ENCODE measurements at places on chromosomes 5 and 9.

DNA sequence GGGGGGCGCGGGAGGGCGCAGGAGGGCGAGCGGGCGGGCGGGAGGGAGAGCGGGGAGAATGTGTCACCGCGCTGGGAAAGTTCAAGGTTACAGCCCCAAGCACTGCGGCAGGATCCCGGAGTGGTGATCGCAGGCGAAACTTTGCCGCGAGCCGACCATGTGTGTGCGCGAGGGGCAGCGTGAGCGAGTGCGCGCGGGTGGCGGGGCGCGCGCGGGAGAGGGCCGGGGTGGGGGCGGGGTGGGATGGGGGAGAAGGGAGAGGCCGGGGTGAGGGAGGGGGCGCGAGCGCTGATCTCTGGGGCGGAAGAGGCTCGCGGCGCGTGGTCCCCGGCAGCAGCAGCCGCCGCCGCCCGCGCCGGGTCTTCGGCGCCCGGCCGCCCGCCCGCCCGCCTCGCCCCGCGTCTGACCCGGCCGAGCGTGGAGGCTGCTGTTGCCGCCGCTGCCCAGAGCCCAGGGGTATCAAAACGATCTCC is at the start of gene NFIB:
Gene NFIB, minus strand, starts transcription at position 191 of the 473 bp plus-strand sequence. CDS start 630 bp downstream, outside the sequence.
- no peak for ATAC-seq

DNA sequence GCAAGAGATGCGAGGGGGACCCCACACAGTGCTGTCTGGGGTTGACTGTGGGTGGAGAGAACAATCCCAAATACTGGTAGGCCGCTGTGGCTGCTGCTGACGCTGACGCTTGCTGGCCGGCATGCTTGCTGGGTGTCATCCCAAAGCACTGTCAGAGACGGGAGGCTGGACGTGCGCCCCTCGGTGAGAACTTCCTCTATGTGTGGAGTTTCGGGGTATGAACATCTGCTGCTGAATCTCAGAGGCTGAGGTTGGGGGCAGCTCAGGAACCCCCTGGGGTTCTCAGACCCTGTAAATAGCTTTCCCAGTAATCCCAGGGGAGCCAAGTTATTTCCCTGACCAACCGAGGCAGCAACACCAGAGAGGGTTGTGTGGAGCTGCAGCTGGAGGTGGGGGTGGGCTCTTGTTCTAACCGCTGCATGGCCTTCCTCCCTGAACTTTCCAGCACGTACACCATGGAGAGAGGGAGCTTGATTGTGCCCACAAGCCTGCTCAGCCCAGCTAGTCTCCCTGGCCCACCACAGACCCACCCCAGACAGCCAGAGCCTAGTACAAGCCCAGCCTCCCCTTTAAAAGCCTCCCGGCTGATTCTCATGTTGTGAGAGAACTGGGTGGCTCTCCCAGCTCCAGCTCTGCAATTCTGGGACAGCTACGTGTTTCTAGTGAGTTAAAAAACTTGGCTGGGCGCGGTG is 21.8 kb upstream of the SLC12A7 start:
- ATAC-seq, result no peak

DNA sequence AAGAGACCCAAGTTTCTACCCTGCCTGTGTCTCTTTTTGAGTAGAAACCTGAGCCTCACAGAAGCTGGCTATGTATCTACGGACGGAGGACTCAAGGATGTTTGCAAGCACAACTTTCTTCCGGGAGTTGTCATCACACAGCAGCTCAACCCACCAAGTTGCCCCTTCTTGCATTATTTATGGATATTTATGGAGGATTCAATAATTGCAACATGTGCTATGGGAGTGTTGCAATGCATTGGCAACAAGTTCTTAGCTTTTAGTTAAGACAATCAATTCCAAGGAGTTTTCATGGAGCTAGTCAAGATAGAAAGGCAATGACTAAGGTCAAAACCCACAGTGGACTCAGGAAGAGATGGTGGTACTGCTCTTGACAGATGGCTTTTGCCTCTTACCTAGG is 336.9 kb downstream of the ENC1 start:
- no peak for ATAC-seq

GRCh38 chr5:7377761-7378160 is 18.2 kb upstream of the ADCY2 start:
- ATAC-seq, result no peak

DNA sequence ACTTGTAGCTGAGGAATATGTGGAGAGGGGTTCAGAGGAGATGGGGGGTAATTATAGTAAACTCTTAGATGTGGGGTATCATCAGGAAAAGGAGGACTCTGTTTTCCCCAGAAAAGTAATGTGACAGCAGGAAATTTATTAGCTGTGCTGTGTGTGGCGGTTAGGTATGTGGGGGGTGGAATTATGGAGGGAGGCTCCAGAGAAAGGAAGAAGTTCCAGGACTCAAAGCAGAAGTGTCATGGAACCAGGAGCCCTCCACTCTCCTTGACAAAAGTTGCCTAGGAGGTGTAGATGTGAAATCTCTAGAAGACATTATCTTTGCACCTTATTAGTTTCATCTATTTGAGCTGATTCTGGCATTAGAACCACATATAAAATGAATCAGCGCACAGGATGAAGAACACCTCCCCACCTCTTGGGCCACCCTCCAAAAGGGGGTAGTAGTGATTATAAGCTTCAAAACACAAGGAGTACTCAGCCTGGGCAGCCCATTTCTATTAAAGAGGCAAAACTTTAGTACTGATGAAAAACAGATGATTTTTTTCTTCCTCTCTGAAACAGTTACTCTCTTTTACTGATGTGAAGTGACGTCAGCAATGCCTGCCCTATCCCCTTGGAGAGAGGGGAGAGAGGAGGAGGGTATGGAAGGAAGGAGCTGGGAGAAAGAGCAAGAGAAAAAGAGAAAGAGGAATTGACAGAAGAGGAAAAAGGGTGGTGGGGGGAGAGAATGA is 18.2 kb downstream of the NR2F1 start:
- ATAC-seq, result no peak

- no peak for ATAC-seq
Measured at GRCh38 chr5:4081466-4081865, 485.8 kb downstream of the IRX1 start.

DNA sequence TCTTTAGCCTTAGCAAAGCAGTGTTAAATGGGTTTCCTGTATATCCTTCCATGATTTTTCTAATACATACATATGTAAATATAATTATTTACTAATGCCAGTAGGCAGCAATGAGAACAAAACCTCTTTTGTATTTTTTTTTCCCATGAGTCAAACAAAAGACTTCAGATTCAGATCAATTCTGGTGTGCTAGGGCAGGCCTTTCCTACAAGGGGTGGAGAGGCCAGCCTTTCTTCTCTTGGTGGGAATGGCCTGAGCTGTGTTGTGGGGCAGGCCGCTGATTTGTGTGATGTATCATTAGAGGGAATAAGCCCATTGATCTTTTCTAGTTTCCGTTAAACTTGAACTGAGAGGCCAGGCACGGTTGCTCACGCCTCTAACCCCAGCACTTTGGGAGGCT is 115.5 kb upstream of the DMRT1 start:
- ATAC-seq, result no peak

DNA sequence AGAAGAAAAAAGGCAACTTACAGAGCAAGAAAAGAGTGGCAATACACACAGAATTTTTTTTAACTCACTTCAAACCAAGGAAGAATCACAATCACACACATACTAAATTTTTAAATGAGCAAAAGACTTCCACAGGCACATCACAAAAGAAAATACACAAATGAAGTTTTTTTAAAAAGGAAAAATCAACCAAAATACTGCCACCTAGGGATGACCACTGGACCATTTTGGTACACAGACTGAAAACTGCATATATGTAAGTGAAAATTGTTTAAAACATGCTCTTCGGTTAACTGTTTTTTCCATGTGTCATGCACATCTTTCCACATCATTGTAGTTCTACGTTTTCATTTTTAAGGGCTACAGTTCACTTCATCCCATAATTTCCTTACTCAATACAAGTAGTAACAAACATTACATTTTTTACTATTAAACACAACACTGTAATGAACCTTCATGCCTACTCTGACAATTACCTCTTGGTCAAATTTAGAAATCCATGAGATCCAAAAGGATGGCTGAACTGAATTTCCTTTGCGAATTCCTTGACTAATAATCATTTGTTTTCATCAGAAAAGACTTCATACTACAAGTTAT is 79.0 kb downstream of the FBXW11 start:
- ATAC-seq, result no peak

DNA sequence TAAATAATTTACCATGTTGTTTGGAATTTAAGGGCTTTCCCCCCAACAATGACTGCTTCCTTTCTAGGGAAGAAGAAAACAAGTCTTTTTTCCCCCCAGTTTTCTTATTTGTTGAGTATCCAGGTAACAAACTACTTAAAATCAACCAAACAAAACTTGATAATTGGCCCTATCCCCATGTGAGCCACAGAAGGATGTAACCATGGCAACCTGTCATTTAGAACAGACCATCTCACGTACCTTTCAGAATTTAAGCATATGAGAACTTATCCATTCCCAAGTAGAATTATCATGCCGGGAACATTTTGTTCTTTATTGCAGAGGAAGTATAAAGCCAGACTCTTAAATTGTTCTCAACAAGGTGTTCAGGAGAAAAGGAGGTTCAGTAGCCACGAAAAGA is 392.3 kb downstream of the CETN3 start:
- ATAC-seq, result no peak

DNA sequence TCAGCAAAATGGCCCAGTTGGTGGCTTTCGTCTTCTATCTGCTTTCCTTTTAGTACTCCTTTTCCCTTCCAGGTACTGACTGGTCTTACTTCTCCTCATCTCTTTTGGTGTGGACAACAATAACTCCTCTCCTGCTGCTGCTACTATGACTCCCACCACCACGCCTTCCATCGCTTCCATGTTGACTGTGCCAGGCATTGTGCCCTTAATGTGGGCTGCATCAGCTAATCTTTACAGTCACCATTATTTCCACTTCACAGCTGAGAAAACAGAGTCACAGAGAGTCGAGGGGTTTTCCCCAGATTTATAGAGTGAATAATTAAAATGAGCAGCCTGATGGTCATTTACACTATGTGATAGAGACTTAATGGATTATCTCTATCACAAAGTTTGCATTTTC is 184.9 kb upstream of the IL12B start:
- ATAC-seq, result peak; percentile 48

DNA sequence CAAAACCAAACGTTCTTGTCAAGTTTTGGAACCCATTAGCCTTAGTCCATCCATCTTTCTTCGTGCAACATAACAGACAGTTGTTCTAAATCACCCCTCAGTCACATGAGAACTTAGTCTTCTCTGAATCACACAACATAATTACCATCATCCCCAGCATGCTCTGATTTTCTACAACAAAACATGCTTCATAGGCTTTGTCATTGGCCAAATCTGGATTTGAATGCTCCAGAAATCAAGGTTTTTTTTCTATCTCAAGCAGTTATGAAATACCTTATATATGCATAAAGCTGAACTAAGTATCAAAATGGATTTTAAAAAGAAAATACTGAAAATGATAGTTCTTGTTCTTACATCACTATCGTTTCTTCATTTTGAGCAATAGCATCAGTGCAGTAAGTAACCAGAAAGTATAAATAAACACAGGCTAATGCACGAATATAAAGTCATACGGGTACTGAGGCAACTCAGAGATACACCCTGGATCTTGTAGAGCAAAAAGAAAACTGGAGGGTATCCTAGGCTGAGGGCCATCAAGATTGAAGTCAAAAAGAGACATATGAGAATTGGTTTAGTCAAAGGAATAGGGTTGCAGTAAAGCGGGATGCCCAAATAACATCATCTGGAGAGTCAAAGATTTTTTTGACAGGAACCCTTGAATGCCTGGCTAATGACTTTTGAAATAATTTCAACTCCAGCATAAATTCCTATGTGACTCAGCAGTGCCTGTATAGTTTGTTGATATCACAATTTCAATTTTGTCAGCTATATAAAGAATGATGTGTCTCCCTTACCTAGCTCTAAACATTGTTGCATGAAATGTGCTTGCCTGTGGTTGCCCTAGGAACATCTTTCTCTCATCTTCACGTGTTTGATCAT is 164.7 kb downstream of the ADAMTSL1 start:
- ATAC-seq, result no peak

GRCh38 chr5:15806613-15807012 is 306.6 kb downstream of the FBXL7 start:
- ATAC-seq, result no peak

DNA sequence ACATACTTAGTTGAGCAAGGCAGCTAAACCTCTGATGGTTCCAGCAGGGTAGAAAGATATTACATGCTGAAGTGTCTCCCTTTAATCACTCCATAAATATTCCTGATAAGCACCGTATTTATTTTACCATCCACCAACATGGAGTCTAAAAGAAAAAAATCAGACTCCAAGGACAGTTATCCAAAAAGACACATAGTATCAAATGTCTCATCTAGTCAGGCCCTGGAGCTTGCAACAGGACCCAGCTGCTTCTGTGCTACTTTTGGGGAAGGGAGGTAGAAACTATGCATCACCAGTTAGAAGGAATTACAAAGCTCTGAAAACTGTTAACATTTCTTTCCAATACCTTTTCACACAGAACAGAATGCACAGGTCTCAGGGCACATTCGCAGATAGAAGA is 88.1 kb downstream of the S1PR3 start:
- no peak for ATAC-seq

DNA sequence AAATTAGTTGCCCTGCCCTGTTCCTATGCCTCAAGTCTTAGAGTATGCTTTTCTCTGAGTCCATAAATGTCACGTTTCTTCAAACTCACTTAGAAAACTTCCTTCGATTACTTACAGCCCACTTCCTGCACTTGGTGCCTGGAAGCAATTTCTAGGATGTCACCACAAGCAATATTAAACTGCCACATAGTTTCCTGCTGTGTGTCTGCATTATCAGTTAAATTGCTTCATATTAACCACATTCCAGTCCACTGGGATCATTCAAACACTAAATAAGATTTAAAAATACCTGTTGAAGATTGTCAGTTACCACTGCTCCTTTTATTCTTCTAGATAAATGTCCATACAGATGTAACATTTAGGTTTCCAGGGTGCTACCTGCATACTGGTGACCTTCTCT is 4.1 kb downstream of the DENND1A start:
- ATAC-seq, result no peak

- no peak for ATAC-seq
Measured at GRCh38 chr5:84265130-84265529, 119.5 kb downstream of the EDIL3 start.

- ATAC-seq, result no peak
Measured at GRCh38 chr5:129771058-129771838, 23.4 kb downstream of the MINAR2 start.

DNA sequence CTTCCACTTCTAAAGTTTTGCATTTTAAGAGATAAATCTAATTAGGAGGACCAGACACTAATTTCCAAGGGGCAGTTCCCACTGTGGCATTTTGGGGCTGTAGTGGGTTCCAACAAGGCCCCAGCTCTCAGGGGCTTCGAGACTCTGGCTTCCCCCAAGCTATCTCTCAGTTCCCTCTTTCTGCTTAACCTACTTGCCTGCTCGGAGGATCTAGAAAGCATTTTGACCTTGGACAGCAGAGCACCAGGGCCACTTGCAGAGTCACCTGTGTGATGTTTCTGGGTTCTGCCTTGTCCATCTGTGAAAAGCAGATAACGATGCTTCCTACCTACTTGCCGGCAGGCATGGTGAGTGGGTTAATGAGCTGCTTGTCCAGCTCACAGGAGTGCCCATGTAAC is 175.4 kb downstream of the MED10 start:
- no peak for ATAC-seq

DNA sequence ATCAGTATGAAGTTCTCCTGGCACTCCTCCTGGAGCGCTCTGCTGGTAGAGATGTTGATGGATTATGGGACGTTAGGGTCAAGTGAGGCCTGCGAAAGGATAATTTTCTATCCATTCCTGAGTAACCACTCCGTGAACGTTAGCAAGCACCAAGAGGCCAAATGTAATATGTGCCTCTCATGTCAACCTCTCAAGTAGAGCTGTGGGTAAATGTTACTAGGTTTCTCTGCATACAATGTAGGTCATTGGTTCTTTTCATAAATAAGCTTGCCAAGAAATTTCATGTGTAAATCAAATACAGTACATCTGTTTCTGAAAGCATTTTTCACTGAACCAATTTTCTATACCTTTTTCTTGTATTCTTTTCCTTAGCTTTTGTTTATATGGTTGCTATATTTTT is 126.3 kb downstream of the KDM4C start:
- no peak for ATAC-seq

Data from activated CD4-positive, CD25-positive, alpha-beta regulatory T cell treated with anti-CD3 and anti-CD28 coated beads, Interleukin-2, amount 50 U/mL, for 24 hours (primary cell).